ENCODE measurements at places on chromosomes 7 and 10.

DNA sequence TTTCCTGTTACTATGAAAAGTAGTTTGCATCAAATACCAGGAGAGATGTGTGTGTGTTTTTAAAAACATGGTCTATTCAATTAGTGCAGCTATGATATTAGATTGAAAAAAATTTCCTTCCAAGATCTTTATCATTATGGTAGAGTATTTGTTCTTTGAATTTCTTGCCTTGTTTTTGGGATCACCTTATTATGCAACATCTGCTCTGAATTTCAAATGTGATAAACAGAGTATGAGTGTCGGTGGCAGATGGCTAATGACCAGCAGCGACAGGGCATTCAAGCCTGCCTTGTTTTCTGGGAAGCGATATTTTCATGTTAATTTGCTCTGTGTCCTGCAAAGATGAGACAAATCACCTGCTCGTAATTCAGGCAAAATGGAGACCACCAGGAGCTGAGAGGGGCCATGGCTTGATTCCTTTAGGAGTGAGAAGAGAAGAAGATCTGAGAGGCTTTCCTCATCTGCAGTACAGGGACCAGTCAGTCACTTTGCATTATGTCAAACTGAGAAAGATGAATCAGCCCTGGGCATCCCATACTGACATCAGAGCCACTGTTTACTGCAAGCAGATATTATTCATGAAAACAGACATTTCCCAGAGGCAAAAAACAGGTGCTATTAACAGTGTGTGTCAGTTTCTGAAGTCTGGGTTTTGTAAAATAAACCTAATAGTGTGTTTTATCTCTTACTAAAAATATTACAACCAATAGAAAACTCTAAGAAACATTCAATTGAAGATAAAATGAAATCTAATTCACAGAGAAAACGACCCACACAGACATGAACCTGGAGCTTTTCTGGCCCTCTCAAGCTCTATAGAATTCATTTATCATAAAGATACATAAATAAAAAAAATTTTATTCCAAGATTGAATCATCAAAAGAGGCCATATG, 67.6 kb downstream of the CDK6 start:
- DNase-seq, result peak; percentile 58

DNA sequence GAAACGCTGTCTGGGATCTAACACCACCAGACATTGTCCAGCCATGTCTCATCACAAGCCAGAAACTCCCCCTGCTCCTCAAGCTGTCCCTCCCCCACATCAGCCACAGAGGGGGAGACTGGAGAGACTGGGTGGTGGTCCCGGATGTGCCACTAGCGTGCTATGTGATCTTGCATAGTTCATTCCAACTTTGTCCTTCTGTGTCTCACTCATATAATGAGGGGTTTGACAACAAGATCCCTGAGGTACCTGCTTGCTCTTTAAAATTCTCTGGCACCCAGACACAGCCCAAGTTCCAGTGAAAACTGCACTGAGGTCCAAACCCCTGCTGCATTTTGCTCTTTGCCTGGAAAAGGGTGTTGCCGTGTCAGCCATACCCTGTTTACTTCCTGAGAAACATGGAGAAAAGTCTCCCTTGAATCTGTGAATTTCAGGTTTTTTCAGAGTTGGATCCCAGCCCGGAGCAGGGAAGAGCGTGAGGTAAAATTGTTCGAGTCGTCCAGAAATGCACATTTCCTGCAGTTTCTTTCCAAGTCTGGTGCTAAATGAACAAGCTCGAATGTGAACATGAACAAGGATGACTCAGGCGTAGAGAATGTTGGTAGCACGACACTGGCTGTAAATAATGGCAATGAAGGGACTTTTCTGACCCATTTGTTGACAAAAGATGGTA, 156.6 kb downstream of the CCDC3 start:
- DNase-seq, result no peak

DNA sequence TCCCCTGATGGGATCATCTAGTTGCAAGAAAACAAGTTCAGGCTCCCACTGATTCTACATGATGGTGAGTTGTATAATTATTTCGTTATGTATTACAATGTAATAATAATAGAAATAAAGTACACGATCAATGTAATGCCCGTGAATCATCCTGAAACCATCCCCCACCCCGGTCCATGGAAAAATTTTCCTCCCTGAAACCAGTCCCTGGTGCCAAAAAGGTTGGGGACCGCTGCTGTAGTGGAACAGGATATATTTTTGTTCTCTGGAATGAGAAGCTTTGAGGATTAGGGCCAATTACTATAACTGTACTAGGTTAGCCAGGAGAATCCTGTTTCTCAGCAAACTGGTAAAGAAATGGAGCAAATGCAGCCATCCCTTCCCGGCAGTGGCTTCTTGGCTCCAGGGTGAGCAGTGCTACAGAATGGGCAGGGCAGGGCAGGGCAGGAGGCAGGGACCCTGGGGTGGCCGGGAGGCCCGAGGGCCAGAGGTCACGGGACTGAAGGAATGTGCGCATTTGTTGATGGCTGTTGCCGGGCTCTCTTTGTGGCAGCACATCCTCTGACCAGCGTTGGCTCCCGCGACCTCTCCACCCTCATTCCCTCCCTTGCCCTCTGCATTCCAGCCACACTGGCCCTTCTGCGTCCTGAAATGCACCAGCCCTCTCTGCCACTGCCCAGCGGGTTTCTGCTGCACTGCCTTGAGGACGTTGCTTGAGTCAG, 162.3 kb upstream of the NPS start:
- DNase-seq, result no peak

DNA sequence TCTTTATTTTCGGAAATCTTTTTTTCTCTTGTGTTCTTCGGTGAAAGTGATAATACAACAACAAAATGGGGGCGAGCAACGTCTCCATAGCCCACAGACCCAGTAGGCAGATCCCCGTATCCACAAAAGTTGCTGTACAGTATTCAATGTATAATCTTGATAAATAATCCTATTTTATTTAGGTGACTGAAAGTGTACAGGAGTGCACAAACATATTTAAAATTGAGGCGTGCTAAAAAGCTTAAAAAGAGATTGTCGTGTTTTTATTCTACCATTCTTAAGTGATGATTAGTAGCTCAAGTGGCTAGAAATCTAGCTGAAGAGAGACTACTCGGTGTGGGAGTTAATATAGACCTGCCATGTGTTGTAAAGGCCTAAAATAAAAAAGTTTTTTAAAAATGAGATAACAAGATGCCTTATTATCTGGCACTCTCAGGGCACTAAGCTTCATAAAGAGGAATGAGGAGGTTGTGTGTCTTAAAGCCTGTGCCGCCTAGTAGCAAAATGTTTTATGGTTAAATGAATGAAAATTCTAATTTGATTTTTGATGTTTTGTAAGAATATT, 1.6 kb downstream of the CAPZA2 start:
- DNase-seq, result no peak
